ENCODE measurements at places on chromosomes 13 and 19. TPM values are rescaled to one million over a fixed set of nuclear protein-coding genes. Genes with fewer than 3 reads are reported as not detected.

The FGF9 gene
- total RNA-seq = not detected

The GFY gene
- not detected for total RNA-seq

The ZNF570 gene
- 3.4 TPM for total RNA-seq

The SRRM5 gene
- not detected for total RNA-seq

The B3GNT8 gene
- total RNA-seq = 3.5 TPM

The MCF2L gene
- total RNA-seq = not detected

The CLC gene
- total RNA-seq = not detected

The GAPDHS gene
- not detected for total RNA-seq

All from bronchus fibroblast of lung (primary cell).